ENCODE measurements at places on chromosomes 1 and 21.

- DNase-seq = no peak
Observed at GRCh38 chr1:232904566-232904965, 45.8 kb upstream of the NTPCR start.

DNA sequence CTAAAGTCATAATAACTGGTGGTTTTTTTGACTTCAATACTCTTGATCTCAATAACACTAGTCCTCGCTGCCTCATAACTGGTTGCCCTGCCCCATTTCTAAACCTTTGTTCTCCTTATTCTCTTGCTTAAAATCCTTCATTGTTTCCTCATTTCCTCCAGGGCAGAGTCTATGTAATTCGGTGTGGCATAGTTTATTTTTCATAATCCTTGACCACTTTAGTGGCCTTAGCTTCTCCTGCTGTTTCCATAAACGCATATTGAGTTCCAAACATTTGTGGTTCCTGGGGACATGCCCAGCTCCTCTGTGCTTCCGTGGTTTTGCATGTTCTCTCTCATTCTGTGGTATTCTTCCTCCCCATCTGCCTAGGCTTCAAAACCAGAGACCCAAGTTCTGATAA, 19.0 kb upstream of the TLCD4 start:
- DNase-seq = no peak

GRCh38 chr1:44407430-44408211, 2.6 kb downstream of the RNF220 start:
- DNase-seq = no peak

GRCh38 chr1:42680921-42681683, 1.1 kb upstream of the YBX1 start:
- peak; percentile 99 for DNase-seq

- DNase-seq = no peak
Observed at GRCh38 chr1:188154196-188154595, 1325.4 kb downstream of the PLA2G4A start.

- peak; percentile 27 for DNase-seq
Observed at GRCh38 chr1:221567859-221568507, 173.9 kb downstream of the DUSP10 start.

GRCh38 chr1:77339326-77339725, 57.5 kb downstream of the AK5 start:
- no peak for DNase-seq

- no peak for DNase-seq
Observed at GRCh38 chr1:6086762-6087376, 41.2 kb downstream of the KCNAB2 start.

- no peak for DNase-seq
Observed at GRCh38 chr1:230832476-230832875, 35.8 kb downstream of the C1orf198 start.

GRCh38 chr1:43877101-43877500, 56.5 kb upstream of the ARTN start:
- no peak for DNase-seq

DNA sequence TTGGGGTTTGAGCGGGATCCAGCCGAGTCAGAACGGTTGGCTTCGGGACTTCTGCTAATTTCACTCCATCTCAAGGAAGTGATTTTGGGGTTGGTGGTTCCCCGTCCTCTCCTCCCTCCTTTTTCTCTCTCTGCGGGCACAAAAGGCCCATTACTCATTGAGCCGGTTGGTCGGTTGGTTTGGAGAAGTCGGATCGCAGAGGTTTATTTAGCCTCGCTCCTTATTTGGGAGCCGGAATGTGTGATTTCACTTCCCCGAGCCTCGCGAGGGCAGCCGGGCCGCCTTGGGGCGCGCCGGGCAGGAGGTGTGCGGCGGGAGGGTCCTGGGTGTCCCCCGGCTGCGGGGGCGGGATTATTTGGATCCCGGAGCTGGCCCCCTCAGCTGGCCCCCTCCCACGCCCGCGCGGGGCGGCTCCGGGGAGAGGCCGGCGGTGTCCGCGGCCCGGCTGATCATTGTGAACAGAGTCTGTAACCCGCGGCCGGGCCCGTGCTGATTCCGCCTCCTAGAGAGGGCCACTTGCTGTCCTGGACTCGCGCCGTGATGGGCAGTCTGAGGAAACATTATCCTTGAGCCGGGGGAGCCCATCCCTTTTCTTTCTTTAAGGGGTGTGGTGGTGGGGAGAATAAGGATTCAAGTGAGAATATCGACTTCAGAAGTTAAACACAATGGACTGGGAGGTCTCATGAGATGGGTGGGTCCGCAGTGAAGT, 1.2 kb downstream of the MAPKAPK2 start:
- DNase-seq = no peak

DNA sequence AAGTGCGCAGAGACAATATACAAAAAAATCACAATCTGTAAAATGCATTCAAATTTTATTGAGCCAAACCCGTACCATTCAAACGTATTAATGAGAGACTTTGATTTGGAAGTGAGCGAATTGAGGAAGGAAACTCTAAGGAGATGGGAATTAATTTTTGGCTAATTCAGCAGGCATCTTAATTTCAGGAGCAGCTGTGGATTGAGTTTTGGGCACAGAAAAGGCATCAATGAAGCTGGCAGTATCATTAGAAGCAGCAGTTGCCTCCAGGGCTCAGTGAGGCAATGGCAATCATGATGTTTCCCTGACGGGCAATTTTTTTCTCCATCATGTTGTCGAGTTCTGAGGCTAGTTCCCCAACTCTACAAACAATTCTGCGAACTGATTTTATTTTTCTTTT, 2041.6 kb downstream of the NCAM2 start:
- DNase-seq = no peak
